ENCODE measurements at places on chromosomes 4 and X.

DNA sequence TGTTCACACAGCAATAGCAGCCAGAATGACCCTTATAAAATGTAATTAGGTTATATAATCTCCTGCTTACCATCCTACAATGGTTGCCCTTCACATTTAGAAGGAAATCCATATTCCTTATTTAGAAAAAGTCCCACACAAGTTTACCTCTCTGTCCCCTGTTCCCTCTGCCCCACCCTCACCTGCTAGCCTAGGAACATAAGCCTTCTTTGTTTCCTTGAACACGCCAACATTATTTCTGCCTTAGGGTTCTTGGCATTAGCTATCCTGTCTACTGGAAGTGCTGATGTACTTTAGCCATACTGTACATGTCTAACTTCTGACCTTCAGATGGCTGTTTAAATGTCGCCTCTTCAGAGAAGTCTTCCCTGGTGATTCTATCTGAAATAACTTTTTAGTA is 28.4 kb upstream of the USP53 start:
- DNase-seq, result no peak

GRCh38 chrX:153561337-153561736 is 37.6 kb downstream of the CCNQ start:
- no peak for DNase-seq

- DNase-seq, result no peak
Observed at GRCh38 chr4:162891788-162892707, 274.6 kb downstream of the NAF1 start.

- DNase-seq, result no peak
Observed at GRCh38 chr4:18973296-18973695, 951.7 kb upstream of the LCORL start.

DNA sequence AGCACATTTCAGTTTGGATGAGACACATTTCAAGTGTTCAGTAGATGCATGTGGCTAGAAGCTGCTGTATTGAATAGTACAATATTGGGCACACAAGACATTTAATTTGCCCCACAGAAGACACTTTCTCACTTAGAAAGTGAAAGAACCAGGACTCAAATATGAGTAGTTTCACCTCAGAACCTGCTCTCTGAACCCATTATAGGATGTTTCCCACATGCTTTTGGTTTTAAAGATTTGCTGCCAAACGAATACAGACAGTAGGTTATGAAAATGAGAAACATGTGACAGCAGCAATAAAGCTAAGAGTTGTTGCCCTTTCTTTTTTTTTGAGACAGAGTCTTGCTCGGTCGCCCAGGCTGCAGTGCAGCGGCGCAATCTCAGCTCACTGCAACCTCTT is 32.3 kb downstream of the C4orf54 start:
- no peak for DNase-seq

- no peak for DNase-seq
Observed at GRCh38 chr4:39881789-39882188, 95.9 kb downstream of the PDS5A start.

GRCh38 chr4:89119836-89120235 is 8.5 kb downstream of the TIGD2 start:
- DNase-seq, result no peak

- no peak for DNase-seq
Observed at GRCh38 chr4:101075536-101075935, 271.8 kb downstream of the PPP3CA start.

DNA sequence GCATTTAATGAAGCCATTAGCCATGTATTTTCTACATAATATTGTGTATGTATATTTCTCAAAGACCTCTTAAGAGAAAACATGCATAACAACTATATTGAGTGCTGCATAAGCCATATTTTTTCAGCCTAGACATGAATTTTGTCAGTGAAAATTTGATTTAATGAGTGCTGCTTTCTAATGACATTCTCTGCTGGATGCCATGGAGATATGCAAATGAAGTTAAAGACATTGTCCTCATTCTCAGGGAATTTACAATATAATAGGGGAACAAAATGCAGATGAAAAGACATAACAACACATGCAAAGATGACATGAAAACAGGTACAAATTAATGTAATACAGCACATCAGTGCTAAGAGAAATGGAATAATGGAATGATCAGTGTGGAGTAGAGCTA is 118.7 kb downstream of the ATOH1 start:
- DNase-seq, result no peak

GRCh38 chr4:56360071-56360470 is 27.2 kb downstream of the AASDH start:
- no peak for DNase-seq

GRCh38 chr4:157072002-157072401 is 3.9 kb upstream of the GLRB start:
- no peak for DNase-seq

GRCh38 chr4:78019414-78019813 is 37.7 kb upstream of the FRAS1 start:
- no peak for DNase-seq

- no peak for DNase-seq
Observed at GRCh38 chr4:169208090-169208455, 62.7 kb downstream of the SH3RF1 start.

DNA sequence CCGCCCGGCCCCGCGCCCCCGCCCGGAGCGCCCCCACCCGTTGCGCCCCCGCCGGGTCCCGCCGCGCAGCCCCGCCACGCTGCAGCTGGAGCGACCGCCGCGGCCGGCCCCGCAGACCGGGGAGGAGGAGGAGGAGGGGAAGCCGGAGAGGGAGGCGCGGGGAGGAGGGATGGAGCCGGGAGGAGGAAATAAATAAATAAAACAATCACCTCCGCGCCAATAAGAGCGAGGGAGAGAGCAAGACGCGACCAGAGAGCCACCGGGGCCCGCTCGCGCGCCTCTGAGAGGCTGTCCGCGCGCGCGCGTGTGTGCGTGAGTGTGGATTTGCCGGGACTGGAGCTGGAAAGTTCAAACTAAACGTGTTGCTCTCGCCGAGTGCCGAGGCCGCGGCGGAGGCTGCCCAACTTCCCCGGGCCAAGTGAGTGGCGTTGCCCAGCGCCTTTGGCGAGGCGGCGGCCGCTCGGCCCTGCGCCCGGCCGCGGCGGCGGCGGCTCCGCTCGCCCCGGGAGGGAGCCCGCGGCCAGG is 2184.4 kb upstream of the TENM3 start:
- DNase-seq, result peak; percentile 74

DNA sequence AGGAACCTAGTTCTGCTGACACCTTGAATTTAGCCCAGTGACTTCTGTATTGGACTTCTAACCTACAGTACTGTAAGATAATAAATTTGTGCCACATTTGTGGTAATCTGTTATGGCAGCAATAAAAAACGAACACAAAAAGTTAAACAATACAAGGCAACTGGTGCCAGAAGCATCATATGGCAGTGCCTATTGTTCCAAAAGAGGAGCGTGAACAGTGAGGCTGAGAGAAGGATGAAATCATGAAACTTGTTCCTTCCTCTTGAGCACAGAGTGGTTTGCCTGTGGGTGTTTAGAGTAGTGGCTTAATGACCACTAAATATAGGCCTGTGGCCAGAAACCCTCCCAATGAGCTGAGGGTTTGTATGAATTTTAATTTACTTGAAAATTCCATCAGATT is 69.7 kb upstream of the PGRMC2 start:
- DNase-seq, result no peak

- no peak for DNase-seq
Observed at GRCh38 chr4:93649828-93650227, 178.7 kb upstream of the ATOH1 start.

- DNase-seq, result no peak
Observed at GRCh38 chr4:143721317-143721716, 20.8 kb upstream of the FREM3 start.

DNA sequence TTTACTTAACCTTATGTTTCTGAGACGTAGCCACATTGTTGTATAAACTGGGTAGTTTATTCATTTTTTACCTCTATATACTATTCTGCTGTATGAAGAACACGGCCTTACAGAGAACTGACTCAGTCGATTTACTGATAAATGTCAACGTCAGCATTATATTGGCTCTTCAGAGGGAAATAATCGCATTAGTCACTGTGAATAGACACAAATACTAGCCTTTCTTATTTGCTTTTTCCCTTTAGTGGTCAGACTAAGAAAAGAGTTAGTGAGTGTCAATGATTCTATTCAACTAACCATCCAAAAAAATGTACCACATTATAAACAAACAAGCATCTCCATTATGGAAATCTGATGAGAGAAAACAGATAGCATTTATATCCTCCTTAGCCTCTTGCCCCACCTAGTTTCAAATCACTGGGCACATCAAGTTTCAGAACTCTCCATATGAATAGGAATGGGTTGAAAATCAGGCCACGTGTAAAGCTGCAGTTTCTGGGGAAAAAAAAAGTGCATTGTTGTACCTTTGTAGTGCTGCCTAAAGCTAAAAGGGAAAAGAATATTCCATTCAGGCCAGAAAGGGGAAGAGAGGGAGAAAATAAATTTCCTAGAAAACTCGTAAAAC is 146.7 kb upstream of the VCX3A start:
- DNase-seq, result no peak

DNA sequence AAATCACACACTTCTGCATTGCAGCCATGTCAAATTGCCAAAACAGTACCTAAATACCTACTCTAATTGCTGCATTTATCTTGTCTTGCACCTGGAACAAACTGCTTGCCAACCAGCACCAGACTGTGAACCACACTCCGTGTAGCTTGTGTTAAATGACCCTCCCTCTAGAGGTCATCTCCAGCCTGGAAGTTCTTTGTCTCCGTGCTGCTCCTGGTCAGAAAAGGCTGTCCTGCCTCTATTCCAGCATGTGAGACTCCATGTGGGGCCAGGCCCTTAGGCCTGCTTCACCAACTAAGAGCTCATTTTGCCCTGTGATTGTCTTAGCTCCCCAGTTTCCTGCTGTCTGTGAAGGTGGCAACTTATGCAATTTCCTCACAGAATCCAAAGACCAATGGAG is 28.3 kb downstream of the CNGA2 start:
- DNase-seq, result no peak

DNA sequence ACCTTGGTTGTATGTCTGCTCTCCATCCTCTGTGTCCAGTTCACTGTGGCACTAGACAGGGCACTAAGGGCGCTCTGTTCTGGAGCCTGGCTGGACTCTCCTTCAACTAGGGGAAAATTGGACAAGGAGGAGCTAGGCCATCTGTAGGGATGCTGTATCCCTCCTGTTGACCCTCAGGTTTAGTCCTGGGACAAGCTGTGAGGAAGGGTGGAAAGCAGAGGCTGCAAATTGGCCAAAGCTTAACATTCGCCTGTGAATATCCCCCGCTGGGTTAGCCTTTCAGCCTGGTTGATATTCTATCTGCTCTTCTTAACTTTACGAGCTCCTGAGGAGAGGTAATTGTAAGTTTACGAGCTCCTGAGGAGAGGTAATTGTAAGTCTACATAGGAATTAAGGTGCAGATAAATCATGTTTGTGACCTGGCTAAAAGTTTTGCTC is 64.4 kb upstream of the ENPEP start:
- DNase-seq, result no peak

DNA sequence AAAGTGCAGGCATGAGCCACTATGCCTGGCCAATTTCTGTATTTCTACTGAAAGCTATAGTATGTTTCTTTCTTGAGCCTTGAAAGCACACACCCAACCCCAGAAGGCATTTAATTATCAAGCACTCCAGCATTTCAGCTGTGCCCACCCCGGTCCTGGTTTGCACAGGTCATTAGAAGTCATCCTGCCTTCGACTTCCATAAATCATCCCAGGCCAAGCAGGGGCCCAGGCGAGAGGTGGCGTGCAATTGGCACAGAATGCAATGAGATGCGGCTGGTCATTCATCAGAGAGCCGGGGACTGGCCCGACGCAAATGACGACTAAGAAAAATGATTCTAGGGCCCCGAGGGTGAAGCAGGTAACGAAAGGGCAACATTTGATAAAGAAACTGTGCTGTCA is 24.8 kb upstream of the CRMP1 start:
- DNase-seq, result no peak

GRCh38 chr4:153555730-153556434 is 89.7 kb downstream of the TMEM131L start:
- DNase-seq, result no peak

- no peak for DNase-seq
Observed at GRCh38 chr4:98519268-98519977, 139.0 kb downstream of the TSPAN5 start.

- DNase-seq, result no peak
Observed at GRCh38 chr4:10283761-10284160, 167.2 kb upstream of the WDR1 start.

DNA sequence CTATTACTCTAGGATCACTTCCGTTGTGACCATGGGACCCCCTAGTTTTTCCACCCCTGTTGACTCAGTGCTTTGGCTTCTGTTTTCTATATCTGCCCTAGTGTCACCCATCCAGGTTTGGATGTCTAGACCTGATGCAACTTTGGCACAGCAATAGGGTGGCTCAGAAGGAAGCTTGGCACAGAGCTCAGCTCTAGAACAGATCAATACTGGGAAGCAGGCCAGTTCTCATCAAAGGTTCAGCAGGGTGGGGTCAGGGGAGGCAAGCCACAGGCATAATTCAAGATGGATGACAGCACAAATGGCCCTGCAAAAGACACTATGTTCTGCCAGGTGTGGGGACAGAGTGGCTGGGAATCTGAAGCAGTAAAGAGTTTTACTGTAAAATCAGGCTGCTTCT is 74.2 kb upstream of the EGFL6 start:
- DNase-seq, result no peak

DNA sequence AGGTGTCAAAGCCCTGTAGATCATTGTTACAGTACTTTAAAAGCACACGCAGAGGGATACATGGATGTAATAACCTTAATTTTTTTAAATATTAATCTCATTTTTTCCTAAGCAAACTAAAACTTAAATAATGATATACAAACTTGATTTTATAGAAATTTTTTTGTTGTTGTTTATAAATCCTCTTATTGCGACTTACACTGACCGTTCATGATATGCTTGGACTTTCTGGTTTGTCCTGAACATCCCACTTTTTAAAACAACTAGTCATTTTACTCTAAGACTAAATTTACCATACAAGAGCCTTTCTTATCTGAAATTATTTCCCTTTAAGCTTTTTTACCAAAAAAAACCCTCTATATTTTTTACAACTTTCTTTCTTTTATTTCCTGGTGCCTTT is 2106.0 kb downstream of the PCDH7 start:
- DNase-seq, result no peak

- no peak for DNase-seq
Observed at GRCh38 chrX:131907488-131908314, 115.4 kb upstream of the STK26 start.

DNA sequence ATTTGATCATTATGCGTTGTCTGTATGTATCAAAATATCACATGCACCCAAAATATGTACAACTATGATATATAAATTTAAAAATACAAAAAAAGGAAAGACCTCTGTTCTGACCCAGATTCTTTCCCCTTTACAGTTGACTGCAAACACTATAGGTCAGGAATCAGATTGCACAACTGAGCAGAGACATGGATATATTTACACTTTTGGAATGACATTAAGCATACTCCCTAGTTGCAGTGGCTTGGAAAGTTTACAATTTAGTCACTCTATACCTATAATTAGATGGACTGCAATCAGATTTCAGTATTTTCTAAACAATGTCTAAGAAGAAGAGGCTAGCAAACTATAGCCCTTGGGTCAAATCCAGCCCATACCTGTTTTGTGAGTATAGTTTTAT is 98.5 kb upstream of the INPP4B start:
- DNase-seq, result no peak

Measured in hippocampal formation (tissue), 2 donors.